ENCODE measurements at places on chromosomes 7 and 10.

- DNase-seq, result no peak
Measured at GRCh38 chr10:109920016-109920415, 3.3 kb downstream of the XPNPEP1 start.

DNA sequence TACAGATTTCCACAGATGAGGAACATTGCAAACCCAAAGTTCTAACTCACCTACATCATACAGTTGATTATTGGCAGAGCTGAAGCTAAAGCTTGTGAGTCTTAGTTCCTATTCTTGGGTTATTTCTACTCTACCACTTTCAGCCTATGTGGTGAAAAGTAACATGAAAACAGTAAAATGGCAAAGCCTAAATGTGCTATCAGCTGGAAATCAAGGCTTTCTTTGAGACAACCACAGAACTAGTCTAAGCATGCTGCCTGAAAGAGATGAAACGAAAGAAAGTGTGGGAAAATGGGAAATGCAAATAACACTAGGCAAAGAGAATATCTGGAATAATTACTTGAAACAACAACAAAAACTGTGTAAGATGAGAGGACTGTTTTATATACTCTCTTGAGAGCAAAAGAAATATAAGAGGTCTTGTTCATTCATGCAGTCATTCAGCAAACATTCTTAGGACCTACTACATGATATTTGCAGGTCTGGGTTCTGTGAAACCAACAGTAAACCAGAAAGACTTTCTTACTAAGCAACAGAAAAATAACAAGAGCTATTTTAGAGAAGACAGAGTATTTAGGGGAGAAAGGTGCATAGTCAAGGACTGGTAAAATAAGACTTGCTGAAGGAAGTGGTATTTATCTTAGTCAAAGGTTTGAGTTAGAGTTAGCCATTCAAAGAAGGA is 437.1 kb downstream of the HTR7 start:
- no peak for DNase-seq

GRCh38 chr7:86469680-86470295 is 173.9 kb upstream of the GRM3 start:
- DNase-seq, result peak; percentile 92

DNA sequence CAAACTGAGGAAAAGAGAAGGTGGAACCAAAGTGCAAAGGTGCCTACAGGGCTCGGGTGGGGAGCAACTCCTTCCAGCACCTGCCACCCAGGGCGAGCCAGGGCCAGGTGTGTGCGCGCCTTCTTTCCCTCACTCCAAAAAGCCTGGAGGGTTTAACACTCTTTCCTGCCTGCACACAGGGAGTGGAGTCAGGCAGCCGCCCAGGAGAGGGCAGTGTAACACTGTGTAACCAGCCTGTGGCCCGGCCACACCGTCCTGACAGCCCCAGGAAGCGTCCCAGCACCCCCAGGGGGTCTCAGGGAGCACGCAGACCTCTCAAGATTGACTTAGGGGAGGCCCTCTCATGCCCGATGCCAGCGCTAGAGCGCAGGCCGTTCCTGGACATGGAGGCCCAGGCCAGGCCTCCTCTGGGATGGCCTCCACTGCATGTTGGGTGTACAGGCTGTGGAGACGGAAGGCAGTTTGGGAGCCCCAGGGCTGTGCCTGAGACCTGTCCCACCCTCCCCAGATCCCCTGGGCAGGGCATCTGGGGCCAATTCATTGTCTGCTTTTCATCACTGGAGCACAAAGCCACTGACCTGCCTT is 13.4 kb downstream of the BRI3 start:
- peak; percentile 84 for DNase-seq

GRCh38 chr7:137396051-137396450 is 52.5 kb upstream of the PTN start:
- no peak for DNase-seq

DNA sequence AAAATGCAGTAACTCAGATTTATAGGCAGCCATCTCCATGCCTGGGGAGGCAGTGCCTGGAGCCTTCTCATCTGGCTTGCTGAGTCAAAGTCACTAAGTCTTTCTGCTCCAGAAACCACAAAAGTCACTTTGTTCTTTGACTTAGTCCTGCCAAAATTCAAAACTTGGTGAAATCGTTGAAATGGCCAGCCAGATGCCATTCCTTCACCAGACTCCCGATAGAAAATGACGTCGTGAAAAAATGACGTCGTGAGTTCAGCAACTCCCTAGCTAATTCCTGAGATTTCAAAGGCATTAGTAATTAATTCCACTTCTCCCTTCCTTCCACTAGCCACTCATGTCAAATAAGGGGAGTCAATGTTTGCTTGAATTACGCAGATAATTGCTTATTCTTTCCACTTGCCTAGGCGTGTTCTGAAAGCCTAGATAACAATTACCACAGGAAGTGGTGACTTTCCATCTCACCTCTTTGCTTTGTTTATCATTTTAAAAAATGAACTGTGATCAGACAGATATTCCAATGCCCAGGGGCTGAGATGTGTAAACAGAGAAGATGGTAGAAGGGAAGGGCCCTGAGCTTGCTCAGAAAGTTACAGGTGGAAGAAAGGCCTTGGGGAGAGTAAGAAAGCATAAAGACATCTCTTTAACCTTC is 48.5 kb upstream of the OSBPL3 start:
- DNase-seq, result no peak

DNA sequence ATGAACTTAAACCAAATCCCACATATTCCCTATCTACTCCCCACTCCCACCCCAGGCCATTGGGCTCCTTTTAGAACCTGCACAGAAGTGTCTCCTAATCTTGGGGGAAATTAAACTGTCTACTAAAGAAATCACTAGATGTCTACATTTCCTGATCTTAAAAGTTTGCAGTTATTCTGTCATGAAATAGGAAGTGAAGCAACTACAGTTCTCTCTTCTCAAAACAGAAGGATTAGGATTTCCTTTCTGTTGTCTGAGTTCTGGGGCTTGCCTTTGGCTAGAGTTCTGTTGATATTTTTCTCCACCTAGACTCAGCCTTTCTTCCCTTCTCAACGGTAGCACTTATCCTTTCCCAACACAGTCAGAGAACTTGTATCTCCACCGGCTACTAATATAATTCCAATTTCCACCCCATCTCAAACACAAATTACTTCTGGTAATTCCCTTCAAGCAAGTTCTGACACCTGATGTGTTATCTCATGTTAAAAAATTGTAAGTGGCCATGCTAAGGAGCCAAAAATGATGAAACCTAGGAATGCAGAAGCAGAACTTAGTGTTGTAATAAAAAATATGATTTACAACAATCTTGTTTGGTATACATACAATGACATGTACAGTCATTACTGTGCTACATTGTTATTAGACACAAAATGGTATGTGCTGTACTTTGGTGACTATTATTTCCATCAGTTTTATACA is 12.1 kb downstream of the OR9A4 start:
- no peak for DNase-seq

GRCh38 chr7:142863891-142864685 is 9.2 kb downstream of the EPHB6 start:
- no peak for DNase-seq

Measured in HT-29 (cell line).